Stimulated activated CD4-positive, alpha-beta T cell treated with anti-CD3 and anti-CD28 coated beads, Interleukin-2, amount 100 ng/mL, for 24 hours (primary cell): ENCODE measurements at places on chromosomes 1 and 21.

DNA sequence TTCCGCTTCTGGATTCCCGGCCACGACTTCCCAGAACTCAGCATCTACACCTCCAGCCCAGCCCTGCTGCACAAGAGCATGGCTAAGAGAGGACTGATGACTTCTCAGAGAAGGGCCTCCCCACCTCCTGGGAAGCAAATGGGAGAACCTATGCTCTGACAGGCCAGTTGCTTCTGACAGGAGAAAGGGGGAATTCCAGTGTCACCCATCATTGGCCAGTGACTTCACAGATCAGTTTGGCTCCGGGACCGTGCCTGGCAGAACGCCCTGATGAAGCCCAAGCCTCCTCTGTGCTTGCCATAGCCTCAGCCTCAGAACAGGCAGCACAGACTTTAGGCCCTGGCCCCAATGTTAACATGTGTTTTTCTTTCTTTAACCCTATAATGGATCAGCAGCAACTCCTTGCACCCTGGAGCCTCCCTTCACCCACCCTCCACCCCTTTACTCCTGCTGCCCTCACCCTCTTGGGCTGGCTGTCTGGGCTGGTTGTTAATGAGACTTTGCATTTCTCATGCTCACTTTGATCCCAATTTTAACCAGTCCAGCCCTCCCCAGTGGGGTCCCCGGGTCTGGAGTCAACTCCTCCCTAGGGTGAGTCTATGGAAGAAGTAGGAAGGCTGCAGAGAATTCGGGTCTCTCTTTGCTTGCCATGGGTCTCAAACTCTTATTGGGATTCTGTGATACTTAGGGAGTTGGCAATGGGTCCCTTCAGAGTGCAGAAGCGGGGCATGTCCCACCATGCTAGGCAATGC, 42.7 kb upstream of the SLC30A1 start:
- DNase-seq: no peak

DNA sequence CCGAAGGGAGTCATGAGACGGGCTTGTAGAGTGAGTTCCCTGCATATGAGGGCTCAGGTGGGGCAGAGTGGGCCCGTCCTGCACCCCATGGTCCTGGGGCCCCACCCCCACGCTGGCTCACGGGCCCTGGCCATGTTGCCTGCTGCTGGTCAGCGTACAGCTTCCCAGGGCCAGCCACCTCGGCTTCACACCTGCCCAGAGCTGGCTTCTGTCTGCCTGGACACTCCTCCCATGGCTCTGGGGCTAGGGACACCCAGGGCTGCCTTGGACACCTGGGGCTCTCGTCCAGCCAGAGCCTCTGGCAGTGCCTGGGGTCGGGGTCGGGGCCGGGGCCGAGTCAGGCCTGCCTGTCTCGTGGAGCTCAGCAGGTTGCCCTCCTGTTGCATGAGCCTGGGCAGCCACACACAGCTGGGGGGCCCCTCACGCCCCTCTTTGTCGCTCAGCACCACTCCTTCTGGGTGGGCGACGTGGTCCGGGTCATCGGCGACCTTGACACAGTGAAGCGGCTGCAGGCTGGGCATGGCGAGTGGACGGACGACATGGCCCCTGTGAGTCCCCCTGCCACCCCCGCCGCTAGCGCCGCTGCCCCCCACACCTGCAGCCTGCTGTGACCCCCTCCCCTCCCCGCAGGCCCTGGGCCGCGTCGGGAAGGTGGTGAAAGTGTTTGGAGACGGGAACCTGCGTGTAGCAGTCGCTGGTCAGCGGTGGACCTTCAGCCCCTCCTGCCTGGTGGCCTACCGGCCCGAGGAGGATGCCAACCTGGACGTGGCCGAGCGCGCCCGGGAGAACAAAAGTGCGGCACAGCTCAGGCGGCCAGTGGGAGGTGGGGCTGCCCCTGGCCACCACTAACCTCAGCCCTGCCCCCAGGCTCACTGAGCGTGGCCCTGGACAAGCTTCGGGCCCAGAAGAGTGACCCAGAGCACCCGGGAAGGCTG, 5.5 kb upstream of the MMP23B start:
- DNase-seq: no peak

- no peak for DNase-seq
Measured at GRCh38 chr1:235613602-235614001, 36.0 kb downstream of the GNG4 start.

DNA sequence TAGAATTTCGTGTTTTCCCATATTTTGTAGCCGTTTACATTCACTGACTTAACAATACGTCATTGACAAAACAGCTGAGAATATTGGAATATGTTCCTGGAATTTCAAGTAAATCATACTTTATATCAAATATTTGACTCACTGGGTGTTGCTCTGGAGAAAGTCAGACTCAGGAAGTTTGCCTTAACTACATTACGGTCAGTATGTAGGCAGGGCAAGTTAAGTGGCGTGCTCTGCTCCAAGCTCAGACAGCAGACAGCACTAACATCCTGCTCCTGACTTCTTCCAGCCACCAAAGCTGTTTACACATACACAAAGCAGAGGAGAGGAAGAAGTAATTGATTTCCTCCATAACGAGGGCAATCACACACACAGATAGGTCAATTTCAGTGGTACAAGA, 414.6 kb downstream of the LRRIQ3 start:
- no peak for DNase-seq

- no peak for DNase-seq
Measured at GRCh38 chr1:163170975-163171676, 31.6 kb downstream of the RGS5 start.
